ENCODE measurements at places on chromosomes 12 and 14.

GRCh38 chr12:70400124-70400523 is 34.0 kb downstream of the KCNMB4 start:
- DNase-seq: no peak
- no peaks in the 10 kb centered on the region for H3K4me1 ChIP-seq
- peaks cover 3% of the 10 kb centered on the region for H3K36me3 ChIP-seq
- no peaks in the 10 kb centered on the region for H3K27me3 ChIP-seq
- no peak overlapping the region for H3K27ac ChIP-seq

GRCh38 chr12:130111965-130112496 is 50.2 kb upstream of the FZD10 start:
- H3K27me3 ChIP-seq: peaks cover 10% of the 10 kb centered on the region
- no peaks in the 10 kb centered on the region for H3K4me1 ChIP-seq
- no peak overlapping the region for H3K4me3 ChIP-seq
- H3K36me3 ChIP-seq: no peaks in the 10 kb centered on the region

DNA sequence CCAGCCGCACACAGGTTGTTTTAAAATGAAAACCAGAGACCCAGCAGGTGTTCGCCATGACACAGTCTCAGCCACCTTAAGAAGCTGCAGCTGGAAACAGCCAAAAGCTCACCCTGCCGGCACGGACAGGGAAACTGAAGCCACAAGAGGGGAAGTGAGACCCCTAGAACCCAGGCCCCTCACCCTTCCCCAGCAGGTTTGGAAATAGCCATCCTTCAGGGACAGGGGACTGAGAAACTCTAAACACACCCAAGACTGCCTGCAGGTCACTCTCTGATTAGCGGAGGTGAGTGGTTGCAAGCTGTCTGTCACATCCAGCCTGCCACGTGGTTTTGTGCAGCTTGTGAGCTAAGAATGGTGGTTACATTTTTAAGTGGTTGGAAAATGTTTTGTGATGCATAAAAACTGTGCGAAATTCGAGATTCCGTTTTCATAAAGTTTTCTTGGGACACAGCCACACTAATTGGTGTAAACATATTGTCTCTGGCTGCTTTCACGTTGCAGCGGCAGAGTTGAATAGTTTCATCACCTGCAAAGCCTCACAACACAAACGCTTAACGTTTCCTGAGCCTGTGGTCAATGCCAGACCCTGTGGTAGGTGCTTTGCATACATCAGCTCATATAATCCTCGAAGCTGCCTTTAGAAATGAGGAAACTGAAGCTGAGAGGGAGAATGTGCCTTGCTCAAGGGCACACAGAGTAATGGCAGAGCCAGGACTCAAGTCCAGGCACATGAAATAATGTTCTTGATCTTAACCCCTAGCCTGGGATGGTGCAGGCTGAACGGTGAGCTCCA is 1.7 kb upstream of the SELPLG start:
- peaks cover 10% of the 10 kb centered on the region for H3K36me3 ChIP-seq
- H3K4me3 ChIP-seq: peak overlapping the region; percentile 85
- H3K27ac ChIP-seq: peak overlapping the region; percentile 94
- DNase-seq: peak; percentile 53
- H3K27me3 ChIP-seq: no peaks in the 10 kb centered on the region

DNA sequence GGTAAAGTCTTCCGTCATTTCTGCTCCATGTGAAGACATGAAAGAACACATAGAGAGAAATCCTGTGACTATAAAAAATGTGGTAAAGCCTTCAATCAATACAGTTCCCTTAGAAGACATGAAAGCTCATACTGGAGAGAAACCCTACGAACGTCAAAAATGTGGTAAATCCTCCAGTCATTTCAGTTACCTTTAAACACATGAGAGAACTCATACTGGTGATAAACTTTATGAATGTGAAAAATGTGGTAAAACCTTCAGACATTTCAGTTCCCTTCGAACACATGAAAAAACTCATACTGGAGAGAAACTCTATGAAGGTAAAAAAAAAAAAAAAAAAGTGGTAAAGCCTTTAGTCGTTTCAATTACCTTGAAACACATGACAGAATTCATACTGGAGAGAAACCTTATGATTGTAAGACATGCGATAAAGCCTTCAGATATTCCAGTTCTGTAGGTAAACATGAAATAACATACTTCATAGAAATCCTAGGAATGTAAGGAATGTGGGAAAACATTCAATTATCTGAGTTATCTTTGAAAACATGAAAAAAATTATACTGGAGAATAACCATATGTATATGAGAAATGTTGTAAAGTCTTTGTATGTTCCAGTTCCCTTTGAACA is 60.4 kb downstream of the MAP4K5 start:
- H3K36me3 ChIP-seq: peaks cover 85% of the 10 kb centered on the region
- no peak overlapping the region for H3K4me3 ChIP-seq
- no peak overlapping the region for H3K27ac ChIP-seq
- no peaks in the 10 kb centered on the region for H3K27me3 ChIP-seq

DNA sequence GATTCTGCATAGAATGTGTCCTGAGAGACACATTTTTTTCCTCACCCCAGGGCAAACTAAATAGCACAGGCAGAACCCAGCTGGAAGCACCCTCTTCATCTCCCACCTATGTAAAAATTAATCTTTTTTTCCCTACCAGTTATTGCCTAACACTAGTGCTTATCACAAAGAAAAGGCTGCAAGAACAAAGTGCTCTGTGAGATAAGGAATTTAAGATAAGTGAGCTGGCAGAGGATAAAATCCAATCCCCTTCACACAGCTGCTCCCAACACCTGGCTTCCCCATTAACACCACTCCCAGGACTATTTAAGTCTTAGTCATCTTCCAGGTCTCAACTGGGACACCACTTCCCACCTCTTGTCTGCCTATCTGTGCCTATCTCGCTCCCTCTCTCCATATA is 75.2 kb downstream of the TTC9 start:
- H3K4me1 ChIP-seq: peaks cover 8% of the 10 kb centered on the region
- no peak overlapping the region for H3K4me3 ChIP-seq
- no peaks in the 10 kb centered on the region for H3K36me3 ChIP-seq
- DNase-seq: no peak
- H3K27me3 ChIP-seq: no peaks in the 10 kb centered on the region

- no peak for DNase-seq
- no peak overlapping the region for H3K4me3 ChIP-seq
- no peak overlapping the region for H3K27ac ChIP-seq
These were observed 57.4 kb downstream of the AACS start for GRCh38 chr12:125122668-125123067.

DNA sequence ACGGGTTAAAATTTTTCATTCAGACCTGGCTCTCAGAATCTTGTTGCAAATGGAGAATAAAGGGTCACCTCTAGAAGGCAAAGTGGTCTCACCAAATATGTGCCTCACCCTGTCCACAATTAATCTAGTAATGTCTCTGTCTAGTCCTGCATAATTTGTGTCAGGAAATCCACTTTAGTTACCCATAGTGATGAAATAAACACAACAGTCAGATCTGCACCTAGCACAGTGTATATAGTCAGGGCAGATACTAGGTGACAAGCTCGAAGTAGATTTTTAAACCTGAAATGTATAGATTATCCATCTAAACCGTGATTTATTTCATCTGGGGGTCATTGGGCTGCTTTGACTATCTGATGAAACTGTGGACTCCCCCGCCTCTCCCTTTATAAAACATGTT is 15.9 kb upstream of the FLVCR2 start:
- H3K27ac ChIP-seq: peak overlapping the region; percentile 50
- no peaks in the 10 kb centered on the region for H3K36me3 ChIP-seq
- DNase-seq: no peak

DNA sequence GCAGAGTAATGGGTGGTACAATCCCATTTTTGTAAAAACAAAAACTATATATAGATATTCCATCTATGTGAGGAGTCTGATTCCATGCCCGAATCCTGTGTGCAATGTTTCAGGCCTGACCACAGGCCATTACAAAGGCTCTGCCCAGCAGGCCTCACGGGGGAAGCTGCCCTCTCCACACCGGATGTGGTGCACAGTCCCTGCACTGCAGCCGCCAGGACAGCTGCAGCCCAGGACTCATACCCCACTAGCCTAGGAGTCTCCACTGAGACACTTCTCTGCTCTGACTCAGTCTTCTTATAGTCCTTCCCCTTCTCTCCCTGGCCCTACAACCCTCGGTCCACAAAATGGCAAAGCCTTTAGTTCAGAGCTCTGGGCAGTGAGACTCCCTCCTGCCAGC is 190.4 kb downstream of the PPM1H start:
- H3K27me3 ChIP-seq: no peaks in the 10 kb centered on the region
- H3K27ac ChIP-seq: no peak overlapping the region
- no peaks in the 10 kb centered on the region for H3K36me3 ChIP-seq
- H3K4me3 ChIP-seq: no peak overlapping the region

GRCh38 chr12:124434354-124434753 is 133.1 kb downstream of the NCOR2 start:
- peaks cover 1% of the 10 kb centered on the region for H3K4me1 ChIP-seq
- H3K27ac ChIP-seq: no peak overlapping the region
- H3K36me3 ChIP-seq: peaks cover 12% of the 10 kb centered on the region
- no peak for DNase-seq
- no peaks in the 10 kb centered on the region for H3K27me3 ChIP-seq

Measured in activated naive CD8-positive, alpha-beta T cell treated with anti-CD3 and anti-CD28 coated beads, Interleukin-2, amount 50 U/mL, for 24 hours (primary cell).